ENCODE measurements at places on chromosomes 2 and 18.
A peak's percentile ranks its signal among the peaks of the same experiment; 100 is the strongest.

DNA sequence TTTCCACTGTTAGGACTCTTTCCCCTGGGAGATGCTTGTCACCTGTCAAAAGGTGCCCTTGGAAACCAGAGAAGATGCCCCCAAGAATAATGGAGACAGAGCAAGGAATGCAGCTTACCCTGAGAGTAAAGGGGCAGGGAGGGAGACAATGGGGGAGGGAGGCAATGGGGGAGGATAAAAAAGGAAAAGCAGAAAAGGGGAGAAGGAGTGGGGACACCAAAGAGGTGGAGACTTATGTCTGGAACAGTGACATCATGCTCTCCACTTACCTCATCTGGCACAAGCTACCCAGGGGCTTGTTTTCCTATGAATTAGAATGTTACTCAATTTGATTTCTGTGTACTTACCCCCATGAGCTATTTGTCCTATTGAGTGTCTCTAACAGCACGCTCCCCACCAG, 67.9 kb downstream of the MRO start:
- no peak for DNase-seq

GRCh38 chr18:79554945-79555645, 124.5 kb upstream of the CTDP1 start:
- DNase-seq = no peak

DNA sequence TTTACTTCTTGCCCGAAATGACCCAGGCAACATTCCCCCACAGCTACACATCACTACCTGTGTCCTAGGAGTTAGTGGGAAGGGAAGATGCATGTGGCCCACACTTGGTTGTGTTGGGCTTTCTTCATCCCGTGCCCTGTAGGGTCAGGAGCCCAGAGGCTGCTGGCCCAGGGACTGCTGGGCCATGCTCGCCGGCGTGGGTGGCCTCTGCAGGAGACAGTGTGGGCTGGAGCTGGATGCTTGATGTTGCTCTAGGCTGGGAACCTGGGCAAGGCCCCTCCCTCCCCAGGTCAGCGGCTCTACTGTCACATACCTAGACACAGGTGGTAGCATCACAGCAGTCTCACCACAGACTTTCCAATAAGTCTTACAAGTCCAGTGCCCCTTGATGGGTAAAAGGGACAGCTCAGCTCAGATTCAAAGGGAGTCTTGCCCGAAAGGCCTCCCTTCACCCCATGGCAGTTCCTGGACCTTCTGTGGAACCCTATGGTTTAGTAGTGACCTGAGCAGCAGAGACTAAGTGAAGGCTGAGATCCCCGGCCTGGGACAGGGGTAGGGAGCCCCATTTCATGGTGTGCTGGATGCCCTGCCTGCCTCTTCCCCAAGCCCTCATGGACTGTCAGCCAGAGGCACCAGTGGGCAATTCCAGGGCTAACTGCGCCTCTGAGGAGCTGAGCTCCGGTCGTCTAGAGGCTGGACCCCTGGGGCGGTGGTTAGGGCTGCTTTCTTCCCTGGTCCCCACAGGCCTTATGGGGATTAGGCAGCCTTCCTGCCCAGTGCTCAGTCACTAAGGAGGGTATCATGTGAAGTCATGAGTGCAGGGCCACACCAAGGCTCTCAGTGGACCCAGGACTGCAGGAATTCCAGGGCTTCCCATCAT, 45.4 kb upstream of the FAHD2A start:
- no peak for DNase-seq

DNA sequence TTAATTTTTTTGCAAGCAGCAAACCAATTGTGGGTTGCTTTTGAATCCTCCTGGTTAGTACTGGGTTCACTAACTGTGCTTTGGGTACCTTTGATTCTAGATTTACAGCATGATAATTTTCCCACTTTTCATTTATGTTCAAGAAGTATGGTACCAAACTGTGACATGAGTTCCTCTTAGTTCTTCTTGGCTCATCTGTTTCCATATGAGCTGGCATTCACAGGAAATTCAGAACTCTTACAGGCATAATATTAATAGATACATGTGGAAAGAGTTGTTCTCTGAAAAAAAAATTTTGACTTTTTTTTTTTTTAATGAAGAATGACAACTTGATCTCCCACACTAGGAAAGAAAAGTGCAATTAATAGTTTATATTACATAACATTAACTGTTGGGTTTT, 59.4 kb downstream of the FMNL2 start:
- no peak for DNase-seq

- DNase-seq = no peak
Measured at GRCh38 chr18:26863921-26864497, 1.5 kb downstream of the AQP4 start.

DNA sequence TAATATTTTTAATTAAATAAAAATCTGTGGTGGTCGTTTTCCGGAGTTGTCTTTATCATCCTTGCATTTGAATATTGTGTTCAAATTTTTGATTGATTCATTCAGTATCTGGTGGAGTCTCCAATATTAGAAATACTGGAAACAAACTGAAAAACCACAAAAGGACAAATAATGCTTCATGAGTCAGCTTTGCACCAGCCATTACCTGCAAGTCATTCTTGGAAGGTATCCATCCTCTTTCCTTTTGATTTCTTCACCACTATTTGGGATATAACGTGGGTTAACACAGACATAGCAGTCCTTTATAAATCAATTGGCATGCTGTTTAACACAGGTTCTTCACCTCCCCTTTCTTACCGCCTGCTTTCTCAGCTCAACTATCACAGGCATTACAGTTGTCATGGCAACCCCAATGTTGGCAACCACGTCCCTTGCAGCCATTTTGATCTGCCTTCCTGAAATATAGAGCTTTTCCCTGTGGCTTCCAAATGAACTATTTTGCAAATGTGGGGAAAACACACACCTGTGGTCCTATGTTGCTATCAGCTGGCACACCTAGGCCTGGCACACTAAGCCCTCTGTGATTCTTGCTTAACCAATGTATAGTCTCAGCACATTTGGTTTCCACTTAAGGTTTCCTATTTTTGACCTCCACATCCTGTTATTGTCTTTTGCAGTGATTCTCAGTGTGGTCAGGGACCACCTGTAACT, 6.5 kb downstream of the CTLA4 start:
- no peak for DNase-seq

GRCh38 chr2:212737392-212738172, 199.0 kb upstream of the ERBB4 start:
- DNase-seq = no peak

DNA sequence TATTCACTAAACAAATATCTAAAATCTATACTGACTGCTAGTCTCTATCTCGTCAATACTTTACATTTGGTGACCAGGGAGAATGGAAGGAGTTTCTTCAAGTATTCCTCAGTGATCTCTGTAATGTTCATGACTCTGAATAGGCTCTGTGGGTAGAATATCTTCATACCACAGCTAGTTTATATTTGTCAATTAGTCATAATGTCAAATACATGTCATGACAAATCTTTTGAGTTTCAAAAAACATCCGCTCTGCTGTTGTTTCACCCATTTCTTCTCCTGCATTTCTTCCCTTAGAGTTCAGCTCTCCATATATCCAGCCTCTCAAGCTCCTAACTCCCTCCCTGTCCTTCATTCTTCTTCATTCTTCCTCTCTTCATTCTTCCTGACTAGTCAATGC, 206.5 kb upstream of the FANCL start:
- no peak for DNase-seq

DNA sequence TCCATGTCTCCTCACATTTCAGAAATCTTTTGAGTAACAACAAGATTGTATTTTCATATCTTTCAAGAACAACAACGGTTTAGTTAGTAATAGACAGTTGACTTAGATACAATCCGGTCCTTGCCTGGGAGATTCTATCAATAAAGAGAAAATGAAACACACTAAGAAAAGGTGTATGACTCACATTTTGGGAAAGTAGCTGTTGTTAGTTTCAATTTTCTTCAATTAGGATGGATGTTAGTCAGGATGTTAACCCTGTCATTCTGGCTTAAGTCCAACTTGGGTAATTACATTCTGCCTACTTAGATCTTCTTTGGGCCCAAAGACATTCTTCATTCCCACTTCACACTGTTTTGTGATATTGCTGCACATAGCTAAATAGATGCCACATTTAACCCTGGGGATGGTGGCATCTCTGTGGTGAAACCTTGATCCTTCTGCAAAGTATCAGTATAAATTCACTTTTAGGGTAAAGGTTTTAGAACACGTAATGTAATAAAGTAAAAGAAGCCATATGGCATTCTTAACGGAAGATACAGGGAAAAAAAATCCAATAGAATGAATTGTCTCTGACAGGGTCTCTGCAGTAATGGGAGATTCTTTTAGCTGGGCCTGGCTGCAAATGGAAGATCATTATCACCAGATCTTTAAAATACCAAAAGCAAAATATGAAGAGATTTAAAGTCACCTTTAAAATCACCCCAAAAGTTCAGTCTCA, 365.5 kb downstream of the FIGN start:
- DNase-seq = no peak

GRCh38 chr2:100554798-100555407, 7.9 kb upstream of the PDCL3 start:
- no peak for DNase-seq

GRCh38 chr2:208034503-208035140, 9.3 kb upstream of the PLEKHM3 start:
- DNase-seq = no peak

GRCh38 chr2:16832910-16833309, 167.3 kb upstream of the CYRIA start:
- DNase-seq = peak; percentile 3

GRCh38 chr18:48809365-48809764, 141.4 kb downstream of the SMAD7 start:
- DNase-seq = no peak

DNA sequence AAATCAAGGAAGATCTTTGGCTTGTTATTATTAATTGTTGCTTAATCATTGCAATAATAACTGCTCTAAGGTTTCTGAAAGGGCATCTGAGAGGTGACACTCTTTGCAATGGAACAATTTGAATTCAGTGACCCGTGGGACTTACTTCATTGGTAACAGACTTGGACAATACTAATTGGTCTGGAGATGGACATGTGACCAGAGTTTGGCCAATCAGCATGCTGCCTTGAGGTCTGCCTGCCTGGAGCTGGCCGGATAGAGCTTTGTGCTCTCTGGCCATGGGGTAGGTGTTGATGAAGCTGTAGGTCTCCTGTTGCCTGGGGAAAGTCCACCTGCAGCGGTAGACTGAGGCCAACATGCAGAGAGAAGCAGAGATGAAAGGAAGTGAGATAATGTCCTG, 24.0 kb upstream of the VPS4B start:
- no peak for DNase-seq

DNA sequence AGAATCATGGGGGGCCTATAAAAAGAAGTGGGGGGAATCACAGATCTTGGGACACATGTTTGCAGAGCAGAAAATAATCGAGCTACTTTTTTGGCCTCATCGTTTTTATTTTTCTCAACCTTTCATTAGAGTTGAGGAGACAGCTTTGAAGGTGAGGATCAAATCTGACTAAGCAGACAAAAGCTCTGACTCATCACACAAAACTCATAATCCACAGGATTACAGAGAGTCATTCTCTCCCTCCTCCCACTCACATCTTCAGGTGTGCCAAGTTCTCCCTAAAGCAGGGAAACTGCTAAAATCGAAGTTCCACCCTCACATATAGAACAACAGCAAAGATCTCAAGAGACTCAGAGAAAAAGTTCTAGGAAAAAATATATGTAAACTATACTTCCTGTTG, 15.6 kb downstream of the BAZ2B start:
- peak; percentile 78 for DNase-seq

DNA sequence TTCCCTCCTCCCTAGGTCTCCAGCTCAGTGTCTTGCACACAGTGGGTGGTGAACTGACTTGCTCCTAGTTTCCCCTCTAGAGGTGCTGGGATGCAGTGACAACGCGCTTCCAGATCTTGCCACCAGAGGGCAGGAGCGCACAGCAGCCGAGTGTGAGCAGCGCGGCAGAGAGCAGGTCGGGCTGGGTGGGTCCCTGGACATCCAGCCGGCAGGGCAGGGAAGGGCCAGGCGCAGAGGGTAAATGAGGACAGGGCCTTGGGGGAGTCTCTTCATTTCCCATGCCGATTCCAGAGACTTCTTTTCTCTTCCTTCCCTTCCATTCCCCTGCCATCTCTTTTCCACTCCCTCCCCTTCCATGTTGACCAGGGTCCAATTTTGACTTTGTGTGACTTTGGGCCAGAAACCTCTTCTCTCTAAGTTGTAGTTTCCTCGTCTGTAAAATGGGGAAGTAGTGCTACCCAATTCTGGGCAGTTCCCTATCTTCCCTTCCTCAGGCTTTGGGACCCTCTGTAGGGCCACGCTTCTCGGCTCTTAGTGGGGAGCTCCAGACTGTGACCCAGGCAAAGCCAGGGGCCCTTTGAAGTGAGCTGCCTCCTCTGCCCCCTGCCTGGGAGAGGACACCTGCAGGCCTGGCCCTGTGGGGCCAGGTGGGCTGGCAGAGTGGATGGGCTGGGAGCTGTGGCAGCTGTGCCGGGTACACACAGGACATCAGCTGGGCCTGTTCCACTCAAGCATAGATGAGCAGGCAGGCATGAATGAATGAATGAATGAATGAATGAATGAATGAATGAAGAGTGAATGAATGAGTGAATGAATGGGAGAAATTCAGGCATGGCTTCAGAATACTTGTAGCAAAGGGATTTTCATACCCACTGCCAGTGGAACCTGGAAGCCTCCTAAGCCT, 43.3 kb upstream of the TAF1B start:
- DNase-seq = peak; percentile 79

GRCh38 chr18:70260683-70261082, 28.2 kb upstream of the SOCS6 start:
- DNase-seq = no peak

GRCh38 chr2:148930046-148930775, 55.2 kb downstream of the KIF5C start:
- DNase-seq = no peak

GRCh38 chr2:149329068-149329467, 1.3 kb upstream of the LYPD6 start:
- DNase-seq = no peak

DNA sequence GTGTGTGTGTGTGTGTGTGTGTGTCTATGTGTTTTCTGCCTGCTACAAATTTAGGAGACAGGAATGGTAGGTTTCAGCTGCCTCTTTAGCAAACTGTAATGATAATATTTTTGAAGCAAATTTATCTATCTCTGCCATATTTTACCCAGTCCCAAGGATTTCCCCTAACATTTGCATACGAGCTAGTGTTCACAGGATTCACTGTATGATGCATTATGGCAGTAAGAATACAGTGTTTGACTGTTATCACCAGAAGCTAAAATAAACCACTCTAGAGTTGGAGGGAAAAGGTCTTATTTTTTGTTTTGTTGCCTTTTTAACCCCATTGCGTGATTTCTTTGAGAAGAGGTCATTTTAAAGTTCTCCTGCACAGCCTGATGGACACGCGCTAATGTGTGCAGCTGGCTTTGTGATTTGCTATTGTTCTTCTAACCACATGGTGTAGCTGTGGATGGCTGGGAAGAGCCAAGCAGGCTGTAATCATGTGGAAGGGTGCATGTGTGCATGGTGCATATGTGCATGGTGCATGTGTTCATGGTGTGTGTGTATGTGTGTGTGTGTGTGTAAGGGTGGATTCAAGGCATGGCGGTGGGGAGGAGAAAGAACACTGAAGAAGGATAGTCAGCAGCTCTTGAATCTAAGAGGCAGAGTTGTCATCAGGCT, 62.4 kb downstream of the PLB1 start:
- no peak for DNase-seq

GRCh38 chr18:67776929-67777328, 260.4 kb upstream of the DSEL start:
- no peak for DNase-seq

Data from RKO (cell line).